Keratinocyte (primary cell): ENCODE measurements at places on chromosomes 16 and 17.

DNA sequence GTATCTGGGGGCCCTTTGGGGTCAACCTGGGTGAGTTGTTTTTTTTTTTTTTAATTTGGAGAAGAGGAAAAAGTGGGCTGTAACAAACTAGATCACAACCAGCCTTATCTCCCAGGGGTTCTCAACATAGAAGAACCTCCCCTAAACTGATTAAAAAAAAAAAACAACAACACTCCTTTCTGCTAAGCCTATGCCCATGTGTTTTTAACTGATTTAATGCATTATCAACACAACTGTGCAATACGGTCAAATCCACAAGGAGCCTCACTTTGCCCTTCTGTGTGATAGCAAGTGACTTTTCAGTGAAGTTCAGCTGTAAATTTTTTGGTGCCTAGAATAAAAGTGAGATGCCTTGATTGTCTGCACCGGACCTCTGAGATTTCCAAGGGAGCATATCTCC is 646 bp downstream of the MYH11 start:
- H3K36me3 ChIP-seq: no peaks in the 10 kb centered on the region
- H3K4me3 ChIP-seq: no peak overlapping the region
- H3K27me3 ChIP-seq: peaks cover 36% of the 10 kb centered on the region

- no peak overlapping the region for H3K27ac ChIP-seq
- no peaks in the 10 kb centered on the region for H3K27me3 ChIP-seq
- no peak overlapping the region for H3K4me3 ChIP-seq
- DNase-seq: no peak
- H3K36me3 ChIP-seq: no peaks in the 10 kb centered on the region
Observed at GRCh38 chr16:75272097-75272551, 20.7 kb upstream of the BCAR1 start.

DNA sequence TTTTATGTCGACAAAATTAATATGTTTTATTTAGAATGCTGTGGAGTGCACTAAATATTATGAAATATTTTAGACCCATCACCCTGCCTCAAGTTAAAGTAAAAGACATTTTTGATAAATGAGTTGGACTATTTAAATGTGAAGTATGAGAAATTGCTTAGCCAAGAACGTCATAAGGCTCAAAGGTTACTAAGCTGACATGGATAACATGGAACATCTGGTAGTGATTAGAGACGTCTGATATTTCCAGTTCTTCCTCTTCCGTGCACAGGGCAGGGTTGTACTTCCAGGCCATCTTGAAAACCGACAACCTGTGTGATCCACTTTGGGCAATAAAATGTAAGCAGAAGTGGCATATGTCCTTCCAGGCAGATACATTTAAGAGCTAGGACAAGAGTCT is 7.2 kb upstream of the CCL8 start:
- no peaks in the 10 kb centered on the region for H3K27me3 ChIP-seq
- H3K27ac ChIP-seq: no peak overlapping the region
- H3K36me3 ChIP-seq: no peaks in the 10 kb centered on the region

GRCh38 chr17:10328206-10328605 is 44.6 kb downstream of the MYH13 start:
- no peaks in the 10 kb centered on the region for H3K4me1 ChIP-seq
- no peak overlapping the region for H3K27ac ChIP-seq
- H3K36me3 ChIP-seq: no peaks in the 10 kb centered on the region

GRCh38 chr17:82297714-82298537 is 19.5 kb downstream of the CD7 start:
- DNase-seq: peak; percentile 86
- H3K27me3 ChIP-seq: no peaks in the 10 kb centered on the region
- H3K36me3 ChIP-seq: no peaks in the 10 kb centered on the region
- H3K27ac ChIP-seq: peak overlapping the region; percentile 97
- H3K4me1 ChIP-seq: peaks cover 56% of the 10 kb centered on the region

GRCh38 chr17:7740481-7741001 is 23.0 kb downstream of the DNAH2 start:
- no peak overlapping the region for H3K4me3 ChIP-seq
- H3K27me3 ChIP-seq: peaks cover 18% of the 10 kb centered on the region
- H3K4me1 ChIP-seq: peaks cover 2% of the 10 kb centered on the region
- no peak overlapping the region for H3K27ac ChIP-seq
- H3K36me3 ChIP-seq: no peaks in the 10 kb centered on the region

DNA sequence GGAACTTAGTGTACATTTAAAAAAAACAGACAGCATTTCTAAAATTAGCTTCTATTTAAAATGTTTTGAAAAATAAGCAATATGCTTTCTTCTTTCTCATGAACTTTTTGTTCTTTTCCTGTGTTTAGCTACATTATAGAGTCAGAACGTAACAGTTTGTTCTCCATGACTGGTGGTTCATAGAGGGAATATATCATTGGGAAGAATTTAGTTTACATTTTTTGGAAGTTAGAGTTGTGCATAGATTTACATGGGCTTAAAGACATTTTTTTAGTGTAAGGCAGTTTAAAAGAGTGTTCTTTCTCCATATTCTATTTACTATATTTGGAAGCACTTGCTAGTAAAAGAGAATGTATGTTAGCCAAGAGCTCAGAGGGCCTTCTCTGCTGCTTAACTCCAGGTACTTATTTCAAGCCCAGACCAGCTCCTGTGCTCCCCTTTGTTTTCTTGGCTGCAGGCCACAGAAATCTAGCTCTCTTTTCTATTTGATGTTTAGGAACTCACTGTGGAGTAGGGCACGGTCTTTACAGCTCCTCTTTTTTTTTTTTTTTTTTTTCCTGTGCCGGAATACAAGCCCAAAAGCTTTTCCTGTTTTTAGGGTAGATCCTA is 20.2 kb downstream of the AP2B1 start:
- DNase-seq: no peak
- no peak overlapping the region for H3K4me3 ChIP-seq
- peaks cover 23% of the 10 kb centered on the region for H3K36me3 ChIP-seq

DNA sequence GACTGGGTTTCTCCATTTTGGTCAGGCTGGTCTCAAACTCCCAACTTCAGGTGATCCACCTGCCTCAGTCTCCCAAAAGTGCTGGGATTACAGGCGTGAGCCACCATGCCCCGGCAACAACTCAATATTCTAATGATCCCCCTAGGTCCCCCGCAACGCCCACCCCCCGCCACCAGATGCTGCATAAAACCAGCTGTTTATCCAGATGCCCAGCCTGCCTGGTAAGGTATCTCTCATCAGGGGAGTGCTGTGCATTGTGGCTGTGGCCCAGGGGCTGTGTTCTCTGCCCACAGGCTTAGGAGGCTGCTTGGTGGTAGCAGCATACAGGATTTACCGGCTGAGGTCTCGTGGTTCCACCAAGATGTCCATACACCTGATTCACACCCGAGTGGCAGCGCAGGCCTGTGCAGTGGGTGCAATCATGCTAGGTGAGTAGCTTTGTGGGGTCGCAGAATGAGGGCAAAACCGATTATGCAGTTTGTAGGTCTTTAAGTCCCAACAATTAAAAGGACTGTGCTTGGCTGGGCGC is 1.3 kb downstream of the HIGD1B start:
- H3K27me3 ChIP-seq: no peaks in the 10 kb centered on the region
- H3K36me3 ChIP-seq: peaks cover 25% of the 10 kb centered on the region
- no peak overlapping the region for H3K4me3 ChIP-seq
- no peaks in the 10 kb centered on the region for H3K4me1 ChIP-seq
- DNase-seq: no peak

DNA sequence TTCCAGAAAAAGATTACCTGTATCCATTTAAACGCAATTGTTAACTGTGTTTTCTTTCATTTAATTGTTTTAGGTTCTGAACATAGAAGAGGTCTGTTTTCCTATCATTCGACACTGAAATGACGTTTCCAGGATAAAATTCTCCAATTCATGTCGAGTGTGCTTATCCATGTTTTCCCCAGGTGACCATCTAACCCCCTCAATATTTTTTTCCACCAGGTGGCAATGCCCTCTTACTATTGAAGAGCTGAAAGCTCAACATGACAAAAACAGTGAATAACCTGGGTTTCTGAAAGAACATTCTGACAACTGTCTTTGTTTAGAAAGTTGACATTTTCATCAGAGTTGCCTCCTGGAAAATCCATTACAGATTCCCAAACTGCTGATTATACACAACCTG is 948.7 kb downstream of the KCNJ2 start:
- no peaks in the 10 kb centered on the region for H3K27me3 ChIP-seq
- no peak overlapping the region for H3K4me3 ChIP-seq
- no peaks in the 10 kb centered on the region for H3K36me3 ChIP-seq
- no peak for DNase-seq
- no peaks in the 10 kb centered on the region for H3K4me1 ChIP-seq
